ENCODE measurements at places on chromosomes 7 and 10. TPM values are rescaled to one million over a fixed set of nuclear protein-coding genes. Genes with fewer than 3 reads are reported as not detected.

The MSMB gene
- total RNA-seq: not detected

The GPR146 gene
- total RNA-seq: 18.6 TPM

The UBE2D1 gene
- 13.2 TPM for total RNA-seq

The HMX3 gene
- total RNA-seq: not detected

Measured in pericardium fibroblast (primary cell).